ENCODE measurements at places on chromosomes 16 and 17.

GRCh38 chr16:90018297-90018651, 982 bp downstream of the DBNDD1 start:
- H3K4me1 ChIP-seq = peaks cover 20% of the 10 kb centered on the region
- H3K4me3 ChIP-seq = peak overlapping the region; percentile 52
- H3K27ac ChIP-seq = no peak overlapping the region
- no peak for DNase-seq
- peaks cover 5% of the 10 kb centered on the region for H3K36me3 ChIP-seq

DNA sequence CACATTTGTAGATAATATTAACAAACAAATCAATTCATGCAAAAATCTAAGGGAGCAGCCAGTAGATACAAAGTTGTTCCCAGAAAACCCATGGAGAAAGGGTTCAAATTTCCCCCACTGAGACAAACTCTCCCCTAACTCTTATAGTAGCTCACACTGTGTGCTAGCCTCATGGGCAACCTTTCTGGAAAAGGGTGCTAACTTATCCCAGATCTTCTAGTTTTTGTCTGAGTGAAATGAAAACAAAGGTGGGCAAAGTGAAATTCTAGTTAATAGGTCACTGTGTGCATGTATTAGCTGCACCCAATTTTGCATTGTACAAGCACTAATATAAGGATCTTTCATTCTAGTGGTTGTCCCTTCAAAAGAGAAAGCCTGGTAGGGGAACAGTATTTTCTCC, 9.9 kb upstream of the USP32 start:
- no peaks in the 10 kb centered on the region for H3K36me3 ChIP-seq
- no peak overlapping the region for H3K4me3 ChIP-seq
- peaks cover 14% of the 10 kb centered on the region for H3K4me1 ChIP-seq
- no peaks in the 10 kb centered on the region for H3K27me3 ChIP-seq

DNA sequence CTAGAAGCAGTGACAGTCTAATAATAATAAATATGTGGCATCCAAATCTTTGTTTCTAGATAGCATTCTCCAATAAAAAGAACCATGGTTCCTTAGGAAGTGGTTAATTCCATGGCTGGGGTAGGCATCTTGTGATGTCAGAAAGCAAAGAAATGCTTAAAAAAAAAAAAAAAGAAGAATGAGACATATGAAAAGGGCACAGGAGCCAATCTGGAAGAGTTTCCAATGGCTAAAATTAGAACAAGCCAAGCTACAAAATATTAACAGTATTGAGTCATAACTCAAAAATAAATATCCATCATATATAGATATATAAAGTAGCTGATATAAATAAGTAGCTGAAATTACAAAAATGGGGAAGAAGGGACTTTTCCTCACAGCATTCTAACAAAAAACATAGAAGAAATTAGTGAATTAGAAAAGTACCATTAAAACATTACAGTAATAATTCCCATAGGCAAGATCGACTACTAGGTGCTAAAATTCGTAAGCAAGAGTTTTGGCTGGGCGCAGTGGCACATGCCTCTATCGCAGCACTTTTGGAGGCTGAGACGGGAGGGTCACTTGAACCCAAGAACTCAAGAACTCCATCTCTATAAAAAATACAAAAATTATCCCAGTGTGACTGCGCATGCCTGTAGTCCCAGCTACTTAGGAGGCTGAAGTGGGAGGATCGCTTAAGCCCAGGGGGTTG, 111.3 kb downstream of the TRIM37 start:
- no peaks in the 10 kb centered on the region for H3K27me3 ChIP-seq
- no peak overlapping the region for H3K4me3 ChIP-seq
- no peak for DNase-seq
- no peak overlapping the region for H3K27ac ChIP-seq
- H3K4me1 ChIP-seq = peaks cover 18% of the 10 kb centered on the region
- peaks cover 32% of the 10 kb centered on the region for H3K36me3 ChIP-seq

GRCh38 chr17:50187394-50187725, 14.1 kb downstream of the COL1A1 start:
- peaks cover 16% of the 10 kb centered on the region for H3K4me1 ChIP-seq
- H3K4me3 ChIP-seq = no peak overlapping the region
- H3K27ac ChIP-seq = no peak overlapping the region

- no peak overlapping the region for H3K27ac ChIP-seq
- peaks cover 46% of the 10 kb centered on the region for H3K27me3 ChIP-seq
- no peak overlapping the region for H3K4me3 ChIP-seq
- H3K36me3 ChIP-seq = no peaks in the 10 kb centered on the region
Measured at GRCh38 chr16:24253192-24253591, 2.9 kb upstream of the CACNG3 start.

GRCh38 chr17:42779936-42780850, at the start of gene WNK4:
TSS of gene WNK4 (plus strand) at chr17:42780610. CDS start at chr17:42780699, 89 bp downstream.
- DNase-seq = no peak
- H3K4me3 ChIP-seq = no peak within 1 kb of the TSS
- peaks cover 45% of the 10 kb centered on the region for H3K27me3 ChIP-seq

GRCh38 chr17:30920683-30921543, 832 bp upstream of the ADAP2 start:
- H3K27ac ChIP-seq = no peak overlapping the region
- peaks cover 42% of the 10 kb centered on the region for H3K27me3 ChIP-seq
- peak overlapping the region; percentile 64 for H3K4me3 ChIP-seq
- DNase-seq = no peak
- peaks cover 10% of the 10 kb centered on the region for H3K4me1 ChIP-seq
- H3K36me3 ChIP-seq = no peaks in the 10 kb centered on the region

- H3K4me3 ChIP-seq = peak overlapping the region; percentile 84
- H3K36me3 ChIP-seq = no peaks in the 10 kb centered on the region
- no peak for DNase-seq
- peaks cover 54% of the 10 kb centered on the region for H3K4me1 ChIP-seq
- H3K27ac ChIP-seq = peak overlapping the region; percentile 85
- peaks cover 2% of the 10 kb centered on the region for H3K27me3 ChIP-seq
Measured at GRCh38 chr17:7213895-7214299, 5.7 kb downstream of the DLG4 start.

GRCh38 chr17:39759204-39759603, 21.5 kb downstream of the GRB7 start:
- H3K4me1 ChIP-seq = peaks cover 91% of the 10 kb centered on the region
- peaks cover 38% of the 10 kb centered on the region for H3K36me3 ChIP-seq
- no peak for DNase-seq
- peak overlapping the region; percentile 52 for H3K4me3 ChIP-seq

GRCh38 chr17:61723183-61723582, 132.2 kb upstream of the NACA2 start:
- peaks cover 10% of the 10 kb centered on the region for H3K36me3 ChIP-seq
- no peak overlapping the region for H3K27ac ChIP-seq
- no peak overlapping the region for H3K4me3 ChIP-seq
- H3K27me3 ChIP-seq = no peaks in the 10 kb centered on the region

DNA sequence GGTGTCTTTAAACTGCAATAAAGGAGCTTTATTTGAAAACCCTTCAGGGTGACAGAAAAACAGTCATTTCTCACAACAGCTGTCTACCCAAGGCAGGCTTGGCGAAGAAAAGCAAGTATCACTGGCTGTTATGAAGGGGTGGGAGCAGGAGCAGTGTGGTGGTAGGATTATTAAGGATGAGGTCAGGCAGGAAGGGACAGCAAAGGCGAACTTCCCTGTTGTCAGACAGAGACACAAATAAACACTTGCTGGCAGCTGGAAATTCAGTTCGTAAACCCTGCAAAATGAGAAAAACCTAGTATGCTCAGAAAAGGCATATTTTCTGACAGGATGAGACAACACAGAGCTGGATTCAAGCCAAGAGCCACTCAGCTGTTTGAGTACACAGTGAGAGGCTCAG, 416.3 kb upstream of the CDH5 start:
- H3K4me1 ChIP-seq = no peaks in the 10 kb centered on the region
- H3K27me3 ChIP-seq = peaks cover 2% of the 10 kb centered on the region
- H3K27ac ChIP-seq = no peak overlapping the region
- DNase-seq = no peak
- H3K36me3 ChIP-seq = no peaks in the 10 kb centered on the region
- no peak overlapping the region for H3K4me3 ChIP-seq

GRCh38 chr17:7045492-7046126, 1.7 kb upstream of the SLC16A11 start:
- H3K4me3 ChIP-seq = peak overlapping the region; percentile 75
- DNase-seq = no peak
- H3K27me3 ChIP-seq = peaks cover 2% of the 10 kb centered on the region
- peaks cover 43% of the 10 kb centered on the region for H3K4me1 ChIP-seq

GRCh38 chr17:5986644-5987043, 83.5 kb upstream of the WSCD1 start:
- H3K4me1 ChIP-seq = no peaks in the 10 kb centered on the region
- no peak overlapping the region for H3K27ac ChIP-seq
- H3K36me3 ChIP-seq = no peaks in the 10 kb centered on the region
- H3K27me3 ChIP-seq = peaks cover 8% of the 10 kb centered on the region
- H3K4me3 ChIP-seq = no peak overlapping the region
- no peak for DNase-seq

DNA sequence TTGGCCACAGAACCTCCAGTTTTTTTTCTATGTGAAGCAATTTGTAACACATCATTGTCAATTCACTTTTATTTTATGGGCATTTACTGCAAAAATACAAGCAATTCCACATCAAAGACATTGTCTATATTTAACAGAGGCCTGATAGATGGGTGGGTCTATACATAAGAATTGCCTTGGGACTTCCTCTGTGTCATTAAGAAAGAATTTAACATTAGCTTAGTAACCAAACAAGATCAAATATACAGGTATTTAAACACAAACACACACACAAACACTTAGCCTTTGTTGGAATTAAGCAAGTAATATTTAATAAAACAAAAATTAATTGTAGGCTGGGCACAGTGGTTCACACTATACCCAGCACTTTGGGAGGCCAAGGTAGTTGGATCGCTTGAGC, 4.3 kb upstream of the PITPNC1 start:
- no peak for DNase-seq
- no peak overlapping the region for H3K4me3 ChIP-seq
- H3K27me3 ChIP-seq = no peaks in the 10 kb centered on the region
- peaks cover 21% of the 10 kb centered on the region for H3K4me1 ChIP-seq
- H3K27ac ChIP-seq = no peak overlapping the region
- H3K36me3 ChIP-seq = no peaks in the 10 kb centered on the region

- no peak for DNase-seq
- no peak overlapping the region for H3K27ac ChIP-seq
- H3K4me3 ChIP-seq = no peak overlapping the region
Measured at GRCh38 chr16:26827386-26827785, 239.3 kb upstream of the C16orf82 start.

GRCh38 chr17:75844530-75845057, 390 bp upstream of the UNC13D start:
- peaks cover 23% of the 10 kb centered on the region for H3K4me1 ChIP-seq
- H3K27me3 ChIP-seq = no peaks in the 10 kb centered on the region
- H3K36me3 ChIP-seq = peaks cover 5% of the 10 kb centered on the region
- DNase-seq = no peak
- H3K27ac ChIP-seq = peak overlapping the region; percentile 94
- peak overlapping the region; percentile 92 for H3K4me3 ChIP-seq

- no peaks in the 10 kb centered on the region for H3K4me1 ChIP-seq
- H3K27me3 ChIP-seq = no peaks in the 10 kb centered on the region
- H3K27ac ChIP-seq = no peak overlapping the region
- DNase-seq = no peak
- H3K36me3 ChIP-seq = no peaks in the 10 kb centered on the region
Measured at GRCh38 chr17:70310221-70310672, 140.9 kb downstream of the KCNJ2 start.

GRCh38 chr16:56984639-56985038, 4.7 kb upstream of the NLRC5 start:
- peak overlapping the region; percentile 47 for H3K4me3 ChIP-seq
- peak overlapping the region; percentile 99 for H3K27ac ChIP-seq
- peaks cover 84% of the 10 kb centered on the region for H3K4me1 ChIP-seq
- H3K27me3 ChIP-seq = no peaks in the 10 kb centered on the region

DNA sequence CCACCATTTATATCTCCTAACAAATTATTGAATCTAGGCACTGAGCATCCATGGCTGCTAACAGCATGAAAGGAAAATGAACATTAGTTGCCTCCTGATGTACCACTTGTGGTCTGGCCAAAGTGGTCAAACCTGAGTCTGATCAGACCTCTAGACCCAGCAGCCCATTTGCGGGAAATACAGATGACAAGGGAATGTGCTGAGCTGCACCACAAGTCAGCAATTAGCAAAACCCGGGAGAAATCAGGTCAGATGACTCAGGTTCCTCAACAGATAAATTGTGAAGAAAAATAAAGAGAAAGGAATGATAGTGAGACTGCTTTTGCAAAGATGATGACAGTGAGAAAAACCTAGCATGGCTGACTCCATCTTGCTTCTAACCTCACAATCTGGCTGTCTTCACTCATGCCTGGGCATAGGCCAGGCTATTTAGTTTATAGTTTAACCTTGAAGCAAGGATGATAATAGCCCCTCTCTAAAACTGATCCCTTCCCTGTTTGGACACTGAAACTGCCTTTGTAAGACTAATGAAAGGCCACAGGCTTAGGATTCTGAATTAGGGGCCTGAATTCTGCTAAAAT, 142.7 kb upstream of the ASIC2 start:
- no peak overlapping the region for H3K4me3 ChIP-seq
- no peak overlapping the region for H3K27ac ChIP-seq
- H3K27me3 ChIP-seq = no peaks in the 10 kb centered on the region
- H3K4me1 ChIP-seq = no peaks in the 10 kb centered on the region
- H3K36me3 ChIP-seq = no peaks in the 10 kb centered on the region
- no peak for DNase-seq

GRCh38 chr17:16938496-16939207, 33.3 kb downstream of the TNFRSF13B start:
- H3K27me3 ChIP-seq = no peaks in the 10 kb centered on the region
- H3K36me3 ChIP-seq = no peaks in the 10 kb centered on the region
- no peak for DNase-seq
- H3K4me1 ChIP-seq = no peaks in the 10 kb centered on the region
- H3K27ac ChIP-seq = no peak overlapping the region

- H3K4me3 ChIP-seq = no peak overlapping the region
- H3K4me1 ChIP-seq = peaks cover 4% of the 10 kb centered on the region
- DNase-seq = no peak
- no peak overlapping the region for H3K27ac ChIP-seq
- no peaks in the 10 kb centered on the region for H3K27me3 ChIP-seq
- peaks cover 64% of the 10 kb centered on the region for H3K36me3 ChIP-seq
Measured at GRCh38 chr16:56460101-56460500, 8.7 kb downstream of the OGFOD1 start.

DNA sequence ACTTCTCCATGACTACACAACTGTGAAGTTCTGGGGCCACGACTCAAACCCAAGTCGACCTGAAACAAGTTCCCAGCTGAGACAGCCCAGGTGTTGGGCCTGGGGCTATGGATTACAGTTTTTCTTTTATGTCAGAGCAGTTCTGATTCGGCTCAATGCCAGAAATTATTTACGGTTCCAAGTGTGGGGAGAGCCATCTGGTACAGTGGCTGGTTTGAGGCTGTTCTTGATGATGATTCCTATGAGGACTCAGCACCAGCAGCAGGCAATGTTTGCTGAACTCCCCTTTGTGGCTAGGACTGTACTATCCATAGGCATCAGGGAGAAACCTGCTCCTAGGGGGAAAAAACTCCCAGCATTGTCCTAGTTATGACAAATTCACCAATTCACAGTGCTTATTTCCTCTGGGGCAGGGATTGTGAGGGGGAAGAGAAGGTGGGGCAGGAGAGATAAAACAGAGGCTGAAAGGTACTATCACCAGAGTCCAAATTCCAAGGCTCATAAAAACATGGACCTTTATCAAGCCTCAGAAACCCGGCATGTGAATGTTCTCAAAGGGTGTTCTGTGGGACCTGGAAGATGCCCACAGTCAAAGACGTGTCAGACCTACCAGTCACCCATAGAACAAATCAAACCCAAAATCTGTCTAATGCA, 18.2 kb upstream of the CMTM4 start:
- H3K27ac ChIP-seq = no peak overlapping the region
- H3K4me3 ChIP-seq = no peak overlapping the region
- peaks cover 2% of the 10 kb centered on the region for H3K27me3 ChIP-seq
- no peak for DNase-seq
- peaks cover 4% of the 10 kb centered on the region for H3K36me3 ChIP-seq
